Hematopoietic multipotent progenitor cell treated with erythropoietin and hydrocortisone succinate and interleukin-3 and kit ligand, for 8 days (in vitro differentiated cells): ENCODE measurements at places on chromosomes 12 and 14.

GRCh38 chr14:87461704-87462103 is 531.3 kb downstream of the GALC start:
- DNase-seq = no peak

DNA sequence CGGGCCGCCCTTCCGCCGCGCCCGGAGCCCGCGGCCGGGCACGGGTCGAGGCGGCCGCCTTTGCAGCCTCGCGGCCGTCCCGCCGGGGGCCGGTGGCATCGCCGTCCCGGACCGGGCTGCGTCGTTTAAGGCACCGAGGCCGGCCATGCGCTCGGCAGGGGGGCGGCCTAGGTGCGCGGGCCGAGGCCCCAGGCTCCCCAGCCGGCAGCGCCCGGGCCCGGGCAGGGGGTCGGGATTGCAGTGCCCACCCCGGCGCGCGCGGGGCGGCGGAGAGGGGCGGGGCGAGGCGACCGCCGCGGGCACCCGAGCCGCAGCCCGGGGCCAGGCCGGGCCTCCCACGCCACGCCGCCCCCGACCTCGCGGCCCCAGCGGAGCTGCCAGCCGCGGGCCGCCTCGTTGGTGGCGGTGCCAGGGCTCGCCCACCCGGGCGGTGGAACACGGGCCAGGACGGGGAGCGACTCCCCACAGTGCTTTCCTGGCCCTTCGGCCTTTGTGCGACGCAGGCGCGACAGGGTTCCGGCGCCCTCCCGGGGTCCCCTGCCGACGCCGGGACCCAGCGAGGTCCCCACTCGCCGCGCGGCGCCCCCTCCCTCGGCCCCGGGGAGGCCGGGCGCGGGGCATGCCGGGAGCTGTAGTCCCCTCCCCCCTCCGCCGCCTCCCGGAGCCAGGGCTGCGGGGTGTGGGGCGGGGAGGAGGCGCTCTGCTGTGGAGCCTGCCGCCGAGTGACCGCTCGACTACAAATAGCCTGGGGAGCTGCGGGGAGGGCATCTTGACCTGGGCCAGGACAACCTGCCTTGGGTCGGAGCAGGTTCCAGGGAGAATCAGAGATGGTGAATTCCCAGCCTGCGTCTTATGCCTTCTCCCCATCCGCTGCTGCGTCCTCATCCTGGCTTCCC is 769 bp downstream of the FKBP4 start:
- DNase-seq = peak; percentile 64

- no peak for DNase-seq
These were observed 215.4 kb upstream of the RTL1 start for GRCh38 chr14:101118746-101119591.

- DNase-seq = no peak
These were observed 3.4 kb downstream of the PTHLH start for GRCh38 chr12:27968972-27969623.

GRCh38 chr14:55749201-55749812 is 169.3 kb downstream of the KTN1 start:
- no peak for DNase-seq

DNA sequence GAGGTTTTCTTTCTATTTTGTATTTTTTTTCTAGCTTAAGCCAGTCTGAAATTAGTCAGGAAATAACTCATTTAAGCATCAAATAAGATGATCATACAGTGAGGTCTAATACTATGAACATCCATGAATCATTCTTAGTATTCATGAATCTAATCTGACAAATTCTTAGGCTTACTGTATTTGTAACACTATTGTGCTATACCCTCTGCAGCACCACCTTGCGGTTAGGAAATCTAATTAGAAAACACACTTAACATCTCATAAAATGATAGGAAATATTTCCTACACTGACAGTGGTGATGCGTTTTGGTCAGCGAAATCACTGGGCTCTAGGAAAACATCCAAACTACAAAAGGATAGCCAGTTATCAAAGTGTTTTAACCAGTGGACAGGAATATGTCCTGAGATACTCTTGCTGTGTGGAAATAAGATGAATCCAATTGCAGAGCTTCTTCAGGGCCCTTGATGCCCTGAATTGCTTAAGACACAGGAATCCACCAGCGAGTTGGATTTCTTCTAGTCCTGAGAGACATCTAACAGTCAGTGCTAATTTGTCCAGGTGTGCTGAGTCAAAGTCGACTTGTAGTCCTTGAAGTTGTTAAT is 109.3 kb upstream of the MYF6 start:
- DNase-seq = peak; percentile 6

GRCh38 chr14:71168564-71169427 is 261.5 kb downstream of the PCNX1 start:
- DNase-seq = peak; percentile 6

DNA sequence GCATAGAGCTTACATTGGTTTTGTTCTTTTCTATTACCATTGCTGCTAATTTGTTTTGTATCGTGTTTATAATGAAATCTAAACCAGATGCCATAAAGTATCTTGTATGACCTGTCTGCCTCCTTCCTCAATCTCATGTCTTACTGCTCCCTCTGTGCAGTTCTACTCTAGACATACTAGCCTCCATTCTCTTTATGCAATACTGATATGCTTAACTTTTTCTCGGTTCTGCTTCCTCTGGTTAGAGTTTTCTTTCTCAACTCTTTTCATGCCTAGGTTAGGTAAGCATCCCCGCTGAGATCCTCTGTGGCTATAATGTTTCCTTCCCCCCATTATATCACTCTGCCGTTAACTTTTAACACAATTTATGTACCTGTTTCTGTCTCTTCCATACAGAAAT is 852.3 kb downstream of the TRHDE start:
- DNase-seq = no peak

DNA sequence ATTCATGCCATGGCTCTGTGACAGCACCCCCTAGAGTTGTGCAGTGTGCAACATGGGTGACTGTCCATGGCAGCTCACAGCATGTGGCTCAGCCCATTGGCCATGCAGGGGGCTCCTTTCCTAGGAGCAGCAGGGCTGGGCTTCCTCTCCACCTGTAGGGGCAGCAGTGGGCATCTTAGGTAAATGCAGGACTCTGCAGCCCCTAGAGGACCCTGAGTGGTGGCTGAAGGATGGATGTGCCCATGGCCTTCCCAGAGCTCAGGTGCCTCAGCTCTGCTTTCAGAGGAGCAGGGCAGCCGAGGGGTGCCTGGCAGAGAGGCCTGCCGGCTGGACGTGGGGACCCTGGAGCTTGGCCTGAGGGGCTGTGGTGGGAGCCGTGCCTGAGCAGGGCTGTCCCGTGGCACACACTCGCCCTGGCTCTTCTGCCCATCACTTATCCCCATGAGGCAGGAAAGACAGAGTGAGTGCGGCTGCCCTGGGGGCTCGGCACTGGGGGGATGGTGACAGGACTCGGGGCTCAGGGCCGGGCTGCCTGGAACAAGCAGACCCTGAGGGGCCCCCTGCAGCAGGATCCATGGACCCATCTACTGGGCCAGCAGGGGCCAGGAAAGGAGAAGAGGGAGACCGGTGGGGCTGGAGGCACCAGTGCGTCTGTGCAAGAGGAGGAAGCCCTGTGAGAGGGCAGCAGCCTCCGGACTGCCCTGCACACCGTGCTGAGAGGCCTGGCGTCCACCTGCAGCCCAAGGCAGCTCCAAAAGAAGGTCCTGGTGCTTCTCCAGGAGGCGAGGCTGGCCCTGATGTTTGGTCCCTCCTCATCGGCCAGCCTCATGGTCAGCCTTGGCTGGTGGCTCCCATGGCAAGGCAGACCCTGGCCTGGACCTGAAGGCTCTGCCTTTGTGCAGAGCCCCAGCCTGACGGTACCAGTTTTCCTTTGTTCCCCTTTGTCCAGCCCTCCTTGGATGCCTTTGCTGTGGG is 7.6 kb downstream of the ADSS1 start:
- DNase-seq = peak; percentile 29

- no peak for DNase-seq
These were observed 764.7 kb downstream of the BCL11B start for GRCh38 chr14:98507264-98507663.
